ENCODE measurements at places on chromosomes 3 and 15.

DNA sequence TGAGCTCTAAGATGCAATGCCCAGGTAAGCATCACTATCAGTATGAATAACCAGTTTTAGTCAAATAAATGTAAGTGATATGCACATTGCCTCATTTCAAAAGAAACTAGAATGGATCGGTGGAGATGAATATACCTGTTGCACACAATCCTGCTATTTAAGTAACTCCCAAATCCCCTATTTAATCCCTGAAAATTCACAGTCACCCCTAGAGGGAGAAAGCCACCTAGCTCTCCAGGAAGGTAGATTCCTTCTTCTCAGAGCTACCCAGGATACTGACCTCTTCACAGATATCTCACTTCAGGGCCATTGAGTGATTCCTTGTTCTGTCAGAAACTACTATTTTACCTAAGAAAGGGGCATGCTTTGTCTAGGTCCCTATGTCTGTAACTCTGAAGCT lies 11.7 kb downstream of the LSAMP start:
- no peak for DNase-seq

DNA sequence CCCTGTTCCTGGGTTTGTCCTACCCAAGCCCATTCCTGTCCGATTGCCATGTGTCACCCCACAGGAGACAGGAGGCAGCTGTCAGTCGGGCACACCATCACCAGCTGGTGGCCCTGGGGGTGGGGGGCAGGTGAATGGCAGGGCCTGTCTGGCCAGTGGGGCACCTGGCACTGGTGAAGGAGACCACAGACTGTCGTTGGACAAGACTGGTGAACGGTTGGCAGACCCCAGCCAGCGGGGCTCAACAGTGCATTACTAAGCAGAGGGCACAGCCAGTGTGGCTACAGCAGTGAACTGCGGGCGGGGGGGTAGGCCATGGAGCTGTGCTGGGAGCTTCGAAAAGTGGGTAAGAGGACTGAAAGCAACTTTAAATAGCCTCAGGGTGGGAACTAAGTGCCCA lies 2.1 kb downstream of the SEMA7A start:
- no peak for DNase-seq

- no peak for DNase-seq
These were observed 229.0 kb downstream of the SLC9A9 start for GRCh38 chr3:143619231-143619630.

DNA sequence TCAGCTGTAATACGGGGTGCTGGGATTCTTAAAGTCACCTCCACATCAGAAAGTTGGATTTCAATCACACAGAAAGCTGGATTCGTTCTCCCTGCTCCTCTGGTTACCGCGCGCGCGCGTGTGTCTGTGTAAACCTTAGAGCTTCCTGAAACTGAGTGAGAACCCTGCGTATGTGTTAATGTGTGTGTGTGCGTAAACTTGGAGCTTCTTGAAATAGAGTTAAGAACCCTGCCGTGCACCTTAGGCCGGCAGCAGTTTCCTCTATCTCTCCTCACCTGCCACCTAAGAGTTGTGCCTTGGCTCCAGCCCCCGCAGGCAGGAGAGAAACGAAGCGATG lies 531 bp downstream of the LZTFL1 start:
- DNase-seq = no peak

Measured in epithelial cell of proximal tubule (primary cell).